ENCODE measurements at places on chromosomes 11 and 22.

DNA sequence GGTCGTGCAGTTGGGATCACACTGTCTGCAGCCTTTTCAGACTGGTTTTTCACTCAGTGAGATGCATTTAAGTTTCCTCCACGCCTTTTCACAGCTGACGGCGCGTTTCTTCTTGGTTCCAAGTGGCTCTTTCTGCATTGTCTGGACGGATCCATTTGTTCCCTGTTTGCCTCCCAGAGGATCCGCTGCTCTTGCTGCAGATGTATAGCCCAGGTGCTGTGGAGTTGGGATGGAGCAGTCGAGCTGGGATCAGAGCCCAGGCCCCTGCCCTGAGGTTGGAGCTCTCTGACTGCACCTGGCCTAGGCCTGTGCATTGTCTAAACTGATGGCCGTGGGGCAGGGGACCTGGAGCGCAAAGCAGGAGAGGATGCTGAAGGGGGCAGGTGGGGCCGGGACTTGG, 51.6 kb downstream of the PARVB start:
- DNase-seq, result no peak

GRCh38 chr11:13225038-13226001, 52.3 kb upstream of the BMAL1 start:
- no peak for DNase-seq

DNA sequence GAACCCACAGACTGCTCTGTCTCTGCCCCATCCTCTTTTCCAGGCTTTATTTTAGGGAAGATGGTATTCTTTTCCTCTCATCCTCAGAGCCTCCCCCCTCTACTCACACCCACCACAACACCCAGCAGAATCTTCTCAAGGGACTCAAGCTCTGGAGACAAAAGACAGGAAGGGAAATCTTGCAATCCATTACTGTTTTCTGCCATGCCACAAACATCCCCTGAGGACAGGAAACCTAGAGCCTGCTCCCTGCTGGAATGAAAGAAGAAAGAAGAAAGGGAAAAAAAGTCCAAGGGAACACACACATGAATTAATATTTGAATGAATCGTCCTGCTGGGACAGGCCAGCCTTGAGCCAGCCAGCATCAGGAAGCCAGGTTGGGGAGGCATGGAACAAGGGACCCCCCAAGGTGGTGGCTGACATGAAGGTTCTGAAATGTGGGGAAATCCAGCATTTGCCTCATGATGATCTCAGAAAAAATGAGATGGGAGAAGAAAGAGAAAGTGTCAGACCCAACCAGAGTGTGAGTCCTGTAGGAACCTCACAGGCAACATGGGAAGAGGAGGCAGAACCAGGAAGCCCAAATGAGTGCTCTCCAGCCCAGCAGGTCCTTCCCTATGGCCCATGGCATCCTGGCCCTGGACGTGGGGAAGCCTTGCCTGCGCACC, 34.0 kb downstream of the SLCO2B1 start:
- no peak for DNase-seq

- no peak for DNase-seq
Measured at GRCh38 chr11:11498195-11498594, 123.6 kb downstream of the GALNT18 start.

GRCh38 chr22:32617271-32617670, 142.7 kb downstream of the FBXO7 start:
- DNase-seq, result no peak

GRCh38 chr22:47021371-47022074, 259.1 kb downstream of the TBC1D22A start:
- DNase-seq, result no peak

DNA sequence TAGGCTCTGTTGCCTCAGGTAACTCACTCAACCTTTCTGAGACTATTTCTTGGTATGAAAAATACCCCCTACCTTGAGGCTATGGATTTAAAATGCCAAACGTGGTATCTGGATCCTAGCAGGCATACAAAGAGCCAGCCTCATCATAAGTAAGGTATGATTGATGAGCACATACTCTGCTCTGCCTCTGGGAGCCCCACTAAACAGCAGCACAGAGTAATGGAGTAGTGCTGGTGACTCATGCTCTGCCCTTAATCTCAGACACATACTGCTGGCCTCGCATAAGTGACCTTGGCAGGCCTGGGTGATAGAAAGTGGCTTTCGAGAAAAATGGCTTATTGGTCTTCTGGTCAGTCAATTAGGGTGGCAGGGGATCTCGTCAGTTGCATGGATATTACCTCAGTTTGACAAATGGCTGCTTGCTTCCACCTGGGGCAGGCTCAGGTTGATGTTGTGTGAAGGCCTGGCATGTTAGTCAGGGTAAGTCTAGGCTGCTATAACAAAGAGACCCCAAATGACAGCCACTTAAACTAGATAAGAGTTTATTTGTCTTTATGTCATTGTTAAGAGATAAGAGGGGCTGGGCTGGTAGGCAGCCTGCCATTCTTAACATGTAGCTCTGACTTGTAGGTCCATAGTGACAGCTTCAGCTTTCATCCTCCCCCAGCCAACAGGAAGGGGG, 15.2 kb upstream of the SLC6A5 start:
- DNase-seq, result no peak

All from type B pancreatic cell (in vitro differentiated cells).